NCI-H82 (cell line): ENCODE measurements at places on chromosomes 13 and 19.
A peak's percentile ranks its signal among the peaks of the same experiment; 100 is the strongest.

- DNase-seq: no peak
These were observed 179.0 kb downstream of the STK24 start for GRCh38 chr13:98397861-98398260.

GRCh38 chr13:66225072-66225471 lies 1005.1 kb downstream of the PCDH9 start:
- DNase-seq: peak; percentile 7

- DNase-seq: peak; percentile 24
These were observed 13.9 kb upstream of the HS6ST3 start for GRCh38 chr13:96075953-96076543.

DNA sequence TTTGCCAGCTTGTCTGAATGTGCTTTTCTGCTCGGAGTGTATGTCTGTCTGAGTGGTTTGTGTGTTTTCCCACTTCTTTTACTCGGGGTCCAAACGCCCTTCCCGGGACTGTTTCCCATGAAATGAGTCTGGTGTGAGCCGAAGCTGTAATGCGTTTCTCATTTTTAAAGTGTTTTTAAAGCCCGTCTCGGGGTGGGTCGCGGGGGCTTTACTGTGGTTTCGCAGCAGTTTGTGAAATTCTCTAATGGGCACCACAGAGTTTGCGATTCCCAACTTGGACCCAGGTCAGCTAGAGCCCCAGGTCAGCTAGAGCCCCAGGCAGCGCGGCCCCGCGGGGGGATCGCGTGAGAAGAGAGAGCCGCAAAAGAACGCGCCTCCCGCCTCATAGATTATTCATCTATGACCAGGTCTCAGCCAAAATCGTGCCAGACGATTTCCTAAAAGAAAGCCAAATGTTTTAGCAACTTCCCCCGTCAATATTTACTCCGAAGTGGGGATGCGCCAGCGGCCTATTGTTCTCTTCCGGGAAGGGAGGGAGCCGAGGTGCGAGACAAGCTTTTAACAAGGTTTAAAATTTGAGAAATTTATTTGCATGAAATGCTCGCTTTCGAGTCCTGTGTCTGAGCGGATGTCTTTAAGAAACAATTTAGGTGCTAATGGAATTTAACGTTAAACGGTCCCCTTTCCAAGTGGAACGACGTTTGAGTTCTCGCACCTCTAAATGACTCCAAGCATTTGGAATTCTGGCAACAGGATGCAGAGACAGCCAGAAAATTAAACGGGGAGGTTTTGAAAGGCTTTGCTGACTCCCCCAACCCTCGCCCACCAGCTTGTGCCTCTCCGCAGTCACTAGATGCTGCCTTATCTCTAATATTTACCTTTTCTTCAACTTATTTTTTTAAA lies 2.2 kb downstream of the ZIC2 start:
- DNase-seq: no peak

DNA sequence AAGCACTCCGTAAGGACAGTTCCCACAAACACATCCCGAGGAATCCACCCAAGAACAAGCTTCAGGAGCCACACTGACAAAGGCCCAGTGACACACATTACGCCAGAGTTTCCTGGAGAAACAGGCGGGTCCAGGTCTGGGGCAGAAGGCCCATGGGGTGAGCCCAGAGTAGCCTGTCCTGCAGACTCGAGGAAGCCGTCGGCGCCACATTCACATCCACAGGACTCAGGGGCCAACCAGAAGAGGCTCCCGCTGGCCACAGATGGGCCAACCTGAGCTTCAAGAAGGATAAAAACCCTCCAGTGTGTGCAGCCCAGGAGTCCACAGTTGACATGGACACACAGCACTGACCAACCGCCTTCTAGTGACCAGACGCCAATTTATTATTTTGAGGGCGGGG lies 31.3 kb downstream of the GRTP1 start:
- DNase-seq: no peak

GRCh38 chr13:34808649-34809048 lies 133.4 kb upstream of the NBEA start:
- no peak for DNase-seq

- no peak for DNase-seq
These were observed 12.8 kb downstream of the SHC2 start for GRCh38 chr19:447816-448560.

DNA sequence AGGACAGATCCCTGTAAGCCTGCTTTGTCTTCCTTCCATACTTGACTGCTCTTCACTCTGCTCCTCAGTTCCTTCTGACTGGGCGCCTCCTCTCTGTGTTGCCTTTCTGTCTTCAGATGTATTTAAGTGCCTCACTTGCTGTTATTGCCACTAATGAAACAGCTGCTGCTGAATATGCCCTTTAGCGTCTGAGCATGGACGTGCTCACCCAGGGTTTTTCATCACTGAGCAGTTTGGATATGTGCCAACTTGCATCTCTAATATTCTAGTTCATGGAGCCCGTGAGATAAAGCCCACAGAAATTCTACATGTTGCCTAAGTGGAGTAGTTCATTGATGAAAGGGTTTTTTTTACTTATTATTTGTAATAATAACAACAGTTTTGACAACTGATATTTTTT lies 198.2 kb downstream of the MYO16 start:
- DNase-seq: peak; percentile 41

- no peak for DNase-seq
These were observed 260.9 kb downstream of the DCT start for GRCh38 chr13:94218537-94218936.
